T-helper 17 cell (primary cell): ENCODE measurements at places on chromosomes 7 and 10. TPM values are rescaled to one million over a fixed set of nuclear protein-coding genes. Genes with fewer than 3 reads are reported as not detected.
A peak's percentile ranks its signal among the peaks of the same experiment; 100 is the strongest.

- DNase-seq = no peak
Observed at GRCh38 chr10:83045731-83046130, 1093.6 kb upstream of the GHITM start.

Gene CUZD1
- total RNA-seq = 0.82 TPM

GRCh38 chr7:89687211-89687610, 467.1 kb upstream of the STEAP1 start:
- no peak for DNase-seq

- DNase-seq = no peak
Observed at GRCh38 chr7:20151708-20152456, 65.3 kb downstream of the MACC1 start.

Gene AKR1C4
- not detected for total RNA-seq

Gene GRID1
- not detected for total RNA-seq

DNA sequence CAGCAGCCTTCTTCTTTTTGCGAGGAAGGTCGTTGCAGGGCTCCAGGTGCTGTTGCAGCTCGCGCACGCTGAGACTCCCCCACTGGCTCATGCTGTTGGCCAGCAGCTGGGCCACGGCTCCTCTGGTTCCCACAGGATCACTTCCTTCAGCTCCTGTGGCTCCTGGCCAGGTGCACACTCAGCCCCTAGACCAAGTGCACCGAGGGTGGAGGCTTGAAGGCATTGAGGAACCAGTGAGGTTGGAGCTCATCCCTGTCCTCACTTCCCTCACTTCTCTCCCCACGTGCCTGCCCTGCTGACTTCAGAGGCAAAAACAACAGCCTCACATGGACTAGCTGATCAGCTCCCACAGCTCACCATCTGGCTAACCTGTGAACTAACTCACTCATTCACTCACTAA, 46.2 kb upstream of the ADRB1 start:
- no peak for DNase-seq

DNA sequence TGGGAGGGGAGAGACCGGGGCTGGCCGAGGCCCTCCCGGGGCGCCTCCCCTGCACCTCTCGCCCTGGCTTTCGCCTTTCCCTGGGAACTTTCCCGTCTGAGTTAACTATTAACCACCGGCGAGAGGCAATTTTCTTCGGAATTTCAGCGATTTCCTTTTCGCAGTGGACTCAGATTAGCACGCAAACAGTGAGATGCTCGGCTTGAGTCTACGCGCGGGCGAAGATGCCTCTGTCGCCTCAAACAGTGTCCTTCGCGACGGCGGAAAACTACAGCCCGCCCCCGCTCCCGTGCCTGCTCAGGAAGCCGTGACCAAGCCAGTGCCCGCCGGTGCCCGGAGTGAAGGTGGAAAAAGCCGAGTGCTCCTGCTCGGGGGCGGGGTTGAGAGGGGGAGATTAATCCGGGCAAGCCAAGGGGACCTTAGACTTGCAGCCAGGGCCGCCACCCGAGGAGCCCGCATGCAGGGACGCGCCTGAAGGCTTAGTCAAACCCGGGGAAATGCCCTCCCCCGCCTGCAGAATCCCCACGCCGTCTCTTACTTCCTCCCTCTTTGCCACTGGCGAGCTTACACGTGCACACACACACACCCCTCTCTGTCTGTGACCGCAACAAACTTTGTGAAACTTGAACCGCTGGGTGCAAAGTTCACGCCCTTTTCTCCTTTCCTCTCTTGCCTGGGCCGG, 14.5 kb upstream of the PAX2 start:
- DNase-seq = no peak

GRCh38 chr7:130141161-130141883, 63.9 kb downstream of the TMEM209 start:
- DNase-seq = no peak

GRCh38 chr10:101563007-101563406, 25.1 kb downstream of the POLL start:
- no peak for DNase-seq

DNA sequence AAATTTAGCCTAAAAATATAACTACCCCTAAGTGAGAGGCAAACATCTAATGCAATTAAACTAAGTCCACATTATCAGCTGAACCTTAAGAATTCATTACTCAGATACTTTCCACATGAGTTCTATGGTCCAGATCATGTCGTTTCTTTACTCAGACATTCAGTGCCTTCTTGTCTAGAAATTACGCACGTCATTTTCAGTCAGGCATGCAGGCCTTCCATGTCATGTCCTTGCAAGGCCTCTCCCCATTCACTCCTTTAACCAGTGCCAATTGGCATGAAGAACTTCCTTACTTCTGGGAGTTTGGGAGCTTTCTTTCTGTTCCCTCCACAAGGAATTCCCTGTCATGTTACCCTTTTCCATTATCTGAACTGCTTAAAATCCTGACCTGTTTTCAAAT, 118.8 kb downstream of the NRP1 start:
- DNase-seq = no peak

GRCh38 chr10:120538091-120538490, 81.1 kb downstream of the PLPP4 start:
- no peak for DNase-seq

Gene ARHGAP22
- total RNA-seq = 0.39 TPM

DNA sequence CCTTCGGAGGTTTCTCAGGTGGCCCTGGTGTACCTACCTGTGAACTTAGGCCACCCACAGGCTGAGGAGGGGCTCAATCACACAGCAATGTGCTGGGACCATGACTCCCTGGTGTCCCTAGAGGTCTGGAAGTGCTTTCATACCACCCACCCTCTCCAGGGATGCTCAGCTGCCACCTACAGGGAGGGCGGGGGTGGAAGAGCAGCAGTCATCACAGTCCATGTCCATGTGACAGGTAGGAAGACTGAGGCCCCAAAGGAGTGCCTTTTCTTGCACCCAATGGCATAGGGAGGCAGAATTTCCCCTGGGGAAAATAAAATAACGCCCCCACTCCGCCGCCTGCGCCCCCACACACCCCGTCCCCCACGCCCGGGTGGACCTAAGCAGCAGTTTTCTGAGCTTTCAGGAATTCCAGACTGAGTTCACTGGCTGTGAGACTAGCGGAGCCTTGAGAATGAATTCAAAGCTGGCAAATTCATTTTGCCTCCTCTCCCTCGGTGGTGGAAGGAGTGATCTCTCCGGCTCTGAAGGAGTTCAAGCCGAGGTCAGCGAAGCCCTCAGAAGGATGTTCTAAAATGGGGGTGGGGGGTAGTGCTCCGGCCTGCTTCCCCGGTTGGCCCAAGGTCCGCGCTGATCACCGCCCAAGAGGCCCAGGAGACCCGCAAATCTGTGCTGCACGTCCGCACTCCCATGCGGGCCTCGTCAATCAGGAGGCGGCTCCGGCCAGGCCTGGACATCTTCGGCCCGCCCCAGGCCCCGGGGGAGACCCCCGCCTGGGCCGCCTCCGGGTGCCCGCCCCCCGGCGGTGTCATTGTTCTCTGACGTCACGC, 2.1 kb upstream of the ZMIZ1 start:
- DNase-seq = no peak

DNA sequence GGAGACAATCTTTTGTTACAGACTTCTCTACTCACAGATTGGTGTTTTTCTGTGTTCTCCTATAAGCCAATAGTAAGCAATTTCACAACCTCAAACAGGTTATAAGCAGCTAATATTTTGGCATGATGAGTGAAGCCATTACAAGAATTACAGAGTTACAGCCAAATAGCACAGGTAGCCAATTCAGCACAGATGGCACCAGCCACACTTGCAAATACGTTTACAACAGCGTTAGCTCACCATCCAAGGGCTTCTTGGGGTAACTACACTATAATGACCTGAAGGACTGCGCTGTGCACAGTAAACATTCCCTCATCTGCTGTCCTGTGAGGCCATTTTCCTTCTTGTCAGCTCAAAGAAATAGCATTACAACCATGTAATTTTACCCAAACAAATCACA, 428.6 kb downstream of the TCERG1L start:
- DNase-seq = no peak

- DNase-seq = no peak
Observed at GRCh38 chr7:121994625-121995410, 121.9 kb downstream of the PTPRZ1 start.

Gene FAM25C
- total RNA-seq = not detected

- no peak for DNase-seq
Observed at GRCh38 chr7:84237533-84238173, 43.1 kb upstream of the SEMA3A start.

DNA sequence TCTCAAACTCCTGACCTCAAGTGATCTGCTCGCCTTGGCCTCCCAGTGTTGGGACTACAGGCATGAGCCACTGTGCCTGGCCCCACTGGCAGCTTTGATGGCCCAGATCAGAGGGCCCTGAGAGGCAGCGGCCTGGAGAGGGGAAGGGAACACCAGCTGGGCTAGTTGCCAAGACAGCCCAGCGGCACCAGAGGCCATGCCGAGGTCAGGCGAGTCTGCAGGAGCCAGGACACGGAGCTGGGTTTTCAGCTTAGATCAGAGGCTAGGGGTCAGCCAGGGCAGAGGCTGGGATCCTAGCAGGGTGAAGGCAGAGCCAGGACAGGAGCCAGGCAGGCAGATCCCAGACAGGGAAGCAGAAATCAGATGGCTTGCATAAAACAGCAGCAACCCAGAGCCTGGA, 92.9 kb downstream of the MYL10 start:
- DNase-seq = no peak

Gene ASZ1
- total RNA-seq = not detected

GRCh38 chr10:6221192-6221940, 18.6 kb downstream of the PFKFB3 start:
- no peak for DNase-seq

DNA sequence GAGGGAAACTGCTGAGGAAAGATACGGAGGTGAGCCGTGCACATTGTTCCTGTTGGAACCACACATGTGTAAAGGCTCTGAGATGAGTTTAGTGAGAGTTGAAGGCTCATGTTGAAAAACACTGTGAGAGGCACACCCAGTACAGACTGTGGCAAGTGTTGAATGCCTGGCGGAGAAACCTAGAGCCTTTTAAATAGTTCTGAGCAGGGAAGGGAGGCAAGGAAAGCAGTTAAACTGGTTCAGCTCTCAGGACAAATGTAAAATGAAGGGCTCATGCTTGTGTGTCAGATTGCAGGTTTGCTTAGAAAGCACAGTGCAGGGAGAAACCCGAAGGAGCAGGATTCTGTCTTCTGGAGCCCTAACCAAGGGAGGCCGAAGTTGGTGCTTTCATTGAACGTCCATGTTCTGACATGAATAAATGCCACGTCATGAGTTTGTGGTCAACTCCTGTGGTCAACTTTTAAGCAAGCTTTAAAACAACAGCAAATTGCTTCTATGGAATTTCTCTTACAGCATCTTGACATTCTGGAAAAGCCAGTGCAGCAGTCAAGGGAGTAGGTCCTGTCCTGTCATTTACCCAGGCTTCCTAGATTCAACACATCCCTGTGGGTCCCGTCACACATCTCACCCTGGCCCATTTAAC, 650.9 kb upstream of the GALNT17 start:
- DNase-seq = no peak

- DNase-seq = no peak
Observed at GRCh38 chr10:75530299-75530698, 98.9 kb downstream of the LRMDA start.

Gene DNAJB12
- total RNA-seq = 32.7 TPM

GRCh38 chr7:26105236-26105635, 46.8 kb upstream of the NFE2L3 start:
- DNase-seq = no peak

DNA sequence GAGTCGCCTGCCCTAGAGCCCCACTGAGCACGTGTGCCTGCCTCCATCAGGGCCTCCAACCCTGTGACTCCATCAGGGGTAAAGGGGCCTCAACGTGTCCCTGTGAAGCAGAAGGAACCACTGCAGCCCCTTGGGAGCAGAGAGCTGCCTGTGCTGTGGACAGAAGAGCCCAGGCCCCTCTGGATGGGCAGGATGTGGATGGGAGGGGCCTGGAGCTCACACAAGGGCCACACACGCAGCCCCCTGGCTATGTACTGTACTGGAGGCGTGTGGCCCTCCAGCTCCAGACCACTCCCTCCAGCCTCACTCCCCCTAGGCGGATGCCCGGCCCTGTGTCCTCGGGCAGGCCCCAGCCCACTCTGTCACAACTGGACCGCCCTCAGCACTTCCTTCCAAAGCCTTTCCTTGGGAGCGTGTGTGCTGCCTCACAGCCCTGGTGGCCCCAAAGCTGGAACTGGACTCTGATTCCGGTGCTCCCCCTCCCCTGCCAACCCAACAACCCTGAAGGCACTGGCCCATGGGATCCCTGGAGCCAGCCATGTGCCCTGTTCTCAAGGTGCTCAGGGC, 238.0 kb downstream of the TCERG1L start:
- no peak for DNase-seq

DNA sequence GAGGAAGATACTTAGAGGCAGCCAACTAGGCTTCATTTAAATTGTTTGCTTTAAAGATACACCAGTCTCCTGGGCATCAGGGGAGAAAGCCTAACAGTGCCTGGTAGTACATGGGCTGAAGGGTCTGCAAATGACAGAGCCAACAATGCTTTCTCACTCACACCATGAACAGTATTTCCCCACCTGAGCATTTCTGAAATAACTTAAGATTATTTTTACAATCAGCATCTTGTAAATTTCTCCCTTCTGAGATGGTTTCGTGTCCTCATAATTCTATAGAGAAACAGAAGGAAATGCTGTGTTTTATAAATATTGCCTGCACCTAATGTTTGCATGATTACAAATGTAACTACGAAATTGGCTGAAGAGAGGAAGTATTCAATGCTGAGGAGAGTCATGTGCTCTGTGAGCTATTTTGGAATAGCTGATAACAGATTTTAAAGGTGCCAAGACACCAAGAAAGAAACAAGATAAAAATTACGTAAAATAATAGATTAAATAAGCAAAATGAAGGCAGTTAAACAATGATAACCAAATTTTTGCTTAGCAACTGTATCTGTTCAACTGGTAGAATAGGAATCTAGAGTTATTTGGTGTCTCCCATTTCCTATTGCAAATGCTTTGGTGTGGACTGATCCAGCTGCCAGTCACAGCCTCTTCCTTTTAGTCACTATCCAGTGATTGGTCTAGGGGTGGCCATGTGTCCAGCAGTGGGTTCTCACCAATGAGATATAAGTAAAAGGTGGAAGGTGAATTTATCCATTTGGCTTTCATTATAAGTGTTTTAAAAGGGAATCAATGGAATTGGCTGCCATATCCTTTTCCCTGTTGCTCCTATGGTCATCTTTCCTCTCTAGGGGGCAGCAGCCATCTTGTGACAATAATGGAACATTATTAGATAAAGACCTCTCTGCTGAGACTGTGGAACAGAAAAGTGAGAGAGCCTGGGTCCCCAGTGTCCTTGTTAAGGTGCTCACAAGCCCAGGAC, 167.9 kb upstream of the SLC26A5 start:
- DNase-seq = no peak

- DNase-seq = no peak
Observed at GRCh38 chr10:14309593-14309992, 21.1 kb downstream of the FRMD4A start.

- peak; percentile 54 for DNase-seq
Observed at GRCh38 chr7:35906191-35906908, 105.5 kb downstream of the SEPTIN7 start.

DNA sequence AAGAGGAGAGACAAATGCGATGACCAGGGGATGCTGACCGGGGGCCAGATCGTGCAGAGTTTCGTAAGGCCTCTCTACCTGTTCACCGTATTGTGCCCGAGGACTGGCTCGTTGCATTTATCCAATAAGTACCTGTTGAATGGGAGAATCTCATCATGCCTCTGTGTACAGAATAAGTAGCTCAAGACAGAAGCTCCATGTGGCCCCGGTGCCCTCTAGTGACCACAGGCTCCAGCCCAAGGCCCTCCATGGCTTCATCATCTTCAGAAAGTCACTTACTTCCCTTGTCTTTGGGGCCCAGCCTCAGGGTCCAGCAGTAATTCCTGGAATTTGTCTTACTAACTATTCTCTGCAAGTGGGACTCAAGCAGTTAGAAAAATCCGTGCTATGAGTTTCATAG, 151.0 kb downstream of the CHN2 start:
- DNase-seq = no peak
